Cardiac septum (tissue), 1 donor: ENCODE measurements at places on chromosomes 7 and 10. TPM values are rescaled to one million over a fixed set of nuclear protein-coding genes. Genes with fewer than 3 reads are reported as not detected.

CXCL12 gene
- total RNA-seq = 121 TPM

DNA sequence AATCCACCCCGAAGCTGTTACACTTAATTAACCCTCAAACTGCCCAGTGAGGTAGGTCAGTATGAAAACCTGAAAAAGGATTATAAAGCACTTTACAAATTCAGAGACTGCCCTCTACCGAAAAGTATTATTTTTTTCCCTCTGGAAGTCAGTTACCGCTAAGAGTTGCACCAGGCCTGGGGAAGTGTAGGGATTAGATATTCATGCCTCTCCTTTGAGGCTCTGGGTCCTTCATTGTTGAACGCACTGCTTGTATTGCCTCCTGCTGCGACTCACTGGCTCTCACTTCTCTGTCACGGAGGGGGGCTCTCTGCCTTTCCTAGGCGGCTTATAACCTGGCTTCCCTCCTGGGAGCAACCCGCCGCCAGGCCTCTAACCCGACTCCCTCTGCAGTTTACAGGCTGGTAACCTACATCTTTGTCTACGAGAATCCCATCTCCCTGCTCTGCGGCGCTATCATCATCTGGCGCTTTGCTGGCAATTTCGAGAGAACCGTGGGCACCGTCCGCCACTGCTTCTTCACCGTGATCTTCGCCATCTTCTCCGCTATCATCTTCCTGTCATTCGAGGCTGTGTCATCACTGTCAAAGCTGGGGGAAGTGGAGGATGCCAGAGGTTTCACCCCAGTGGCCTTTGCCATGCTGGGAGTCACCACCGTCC lies 2.7 kb downstream of the RHBDD2 start:
- no peak for DNase-seq

DNA sequence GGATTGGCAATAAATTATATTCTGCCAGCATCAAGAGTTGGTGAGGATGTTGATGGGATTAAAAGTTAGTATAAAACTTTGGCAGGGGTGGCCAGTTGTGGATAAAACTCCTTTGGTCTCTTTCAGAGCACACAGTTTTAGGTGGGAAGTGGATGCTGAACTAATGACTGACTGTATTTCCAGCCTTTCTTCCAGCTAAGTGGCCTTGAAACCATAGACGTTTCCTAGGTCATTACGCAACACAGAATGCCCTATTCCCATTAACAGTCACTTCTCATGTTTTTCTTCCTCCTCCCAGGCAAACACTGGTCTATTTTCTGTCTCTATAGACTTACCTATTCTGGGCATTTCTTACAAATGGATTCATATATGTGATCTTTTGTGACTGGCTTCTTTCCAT lies 467.4 kb downstream of the NEBL start:
- no peak for DNase-seq

DNA sequence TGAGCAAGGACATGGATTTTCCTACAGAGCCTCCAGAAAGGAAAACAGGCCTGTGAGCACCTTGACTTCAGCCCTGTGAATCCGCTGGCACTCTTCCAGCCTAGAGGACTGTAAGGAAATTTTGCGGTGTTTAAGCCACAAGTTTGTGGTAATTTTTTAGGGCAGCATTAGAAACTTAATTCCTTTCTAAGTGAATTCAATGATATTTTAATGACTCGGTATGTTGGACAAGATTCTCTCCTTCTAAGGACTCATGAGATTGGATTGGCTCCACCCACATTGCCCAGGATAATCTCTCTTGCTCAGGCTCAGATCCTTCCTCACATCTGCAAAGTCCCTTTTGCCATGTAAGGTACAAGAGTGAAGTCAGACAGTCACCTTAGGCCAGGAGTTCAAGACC lies 4.5 kb downstream of the LYZL2 start:
- no peak for DNase-seq

DNA sequence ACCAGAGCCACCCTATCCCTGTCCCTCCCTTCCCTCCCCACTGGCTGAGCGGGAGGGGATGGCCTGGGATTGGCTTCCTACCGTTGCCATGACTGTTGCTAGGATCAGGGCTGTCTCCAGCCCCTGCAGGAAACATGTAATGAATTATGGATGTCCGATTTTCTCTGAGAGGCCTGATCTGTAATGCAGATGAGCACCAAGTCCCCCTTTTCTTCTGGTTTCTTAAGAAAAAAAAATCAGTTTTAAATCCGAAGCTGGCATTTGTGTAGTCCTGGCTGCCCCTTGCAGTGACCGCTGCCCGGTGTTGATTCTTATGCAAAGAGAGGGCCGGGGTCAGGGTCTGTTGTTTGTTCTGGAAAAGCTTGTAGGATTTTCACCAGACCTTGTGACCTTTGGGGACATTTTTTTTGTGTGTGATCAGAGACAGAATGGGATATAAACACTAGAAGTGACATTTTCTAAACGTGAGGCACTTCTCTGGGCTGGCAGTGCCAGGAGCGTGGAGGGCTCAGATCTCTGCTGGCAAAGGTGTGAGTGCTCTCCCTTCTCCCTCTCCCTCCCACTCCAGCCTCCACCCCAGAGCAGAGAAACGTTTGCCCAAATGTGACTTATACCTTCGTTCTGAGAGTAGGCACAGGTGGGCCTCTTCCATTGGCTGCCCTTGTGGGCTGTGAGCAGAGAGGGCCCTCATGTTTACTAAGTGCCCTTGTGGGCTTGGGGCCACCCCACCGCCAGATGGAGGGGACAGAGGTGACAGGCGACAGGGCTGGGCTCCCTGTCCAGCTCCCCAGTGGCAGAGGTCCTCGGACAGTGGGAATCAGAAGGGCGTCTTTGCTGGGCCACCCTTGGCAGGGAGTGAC lies 127.5 kb downstream of the DNAJB6 start:
- DNase-seq = no peak

CCL24 gene
- total RNA-seq = not detected

DNA sequence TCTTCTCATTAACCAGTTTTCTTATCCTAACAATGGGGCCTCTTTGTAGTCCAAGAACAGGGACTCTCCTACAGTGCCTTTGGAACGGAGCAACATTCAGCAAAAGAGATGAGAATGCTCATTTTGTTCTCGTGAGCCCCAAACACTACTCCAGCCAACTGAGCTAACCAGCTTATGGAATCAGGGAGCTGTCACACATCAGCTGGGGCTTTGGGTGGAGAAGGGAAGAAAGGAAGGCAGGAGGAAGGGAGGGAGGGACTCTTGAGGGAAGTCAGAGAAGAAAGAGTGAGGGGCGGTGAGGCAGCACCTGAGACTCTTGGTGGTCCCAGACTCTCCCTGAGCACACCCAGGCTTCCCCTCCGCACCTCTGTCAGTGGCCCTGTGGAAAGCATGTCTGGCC lies 123.1 kb downstream of the CLEC2L start:
- DNase-seq = no peak
